CD4-positive, alpha-beta memory T cell (primary cell): ENCODE measurements at places on chromosomes 2 and 18. TPM values are rescaled to one million over a fixed set of nuclear protein-coding genes. Genes with fewer than 3 reads are reported as not detected.

DNA sequence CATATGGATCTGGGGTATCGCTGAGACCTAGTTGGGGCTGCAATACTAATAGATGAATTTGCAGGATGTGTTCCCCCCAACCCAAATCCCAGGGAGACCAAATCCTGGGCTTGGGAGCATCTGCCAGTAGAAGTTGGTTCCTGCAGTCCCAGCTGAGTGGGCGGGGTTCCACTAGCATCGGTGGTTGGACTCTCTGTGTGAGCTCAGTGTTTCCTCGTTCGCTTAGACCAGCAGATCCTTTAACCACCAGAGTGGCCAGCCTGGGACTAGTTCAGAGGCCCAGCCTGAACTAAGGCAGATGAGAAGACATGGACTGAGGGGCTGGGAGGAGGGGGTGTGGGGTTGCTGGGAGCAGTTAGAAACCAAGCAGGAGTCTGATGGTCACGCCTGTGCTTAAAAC, 40.7 kb downstream of the PCARE start:
- H3K36me3 ChIP-seq, result no peaks in the 10 kb centered on the region
- peaks cover 13% of the 10 kb centered on the region for H3K4me1 ChIP-seq
- H3K27ac ChIP-seq, result no peak overlapping the region
- H3K4me3 ChIP-seq, result no peak overlapping the region

- H3K4me3 ChIP-seq, result no peak overlapping the region
- H3K27me3 ChIP-seq, result no peaks in the 10 kb centered on the region
- no peak for DNase-seq
- H3K27ac ChIP-seq, result no peak overlapping the region
- no peaks in the 10 kb centered on the region for H3K4me1 ChIP-seq
These were observed 438.6 kb downstream of the DLGAP1 start for GRCh38 chr18:4016391-4017049.

GRCh38 chr2:38254796-38255195, 122.3 kb downstream of the ATL2 start:
- H3K27me3 ChIP-seq, result no peaks in the 10 kb centered on the region
- no peaks in the 10 kb centered on the region for H3K36me3 ChIP-seq
- H3K4me3 ChIP-seq, result no peak overlapping the region
- H3K27ac ChIP-seq, result no peak overlapping the region
- DNase-seq, result no peak

DNA sequence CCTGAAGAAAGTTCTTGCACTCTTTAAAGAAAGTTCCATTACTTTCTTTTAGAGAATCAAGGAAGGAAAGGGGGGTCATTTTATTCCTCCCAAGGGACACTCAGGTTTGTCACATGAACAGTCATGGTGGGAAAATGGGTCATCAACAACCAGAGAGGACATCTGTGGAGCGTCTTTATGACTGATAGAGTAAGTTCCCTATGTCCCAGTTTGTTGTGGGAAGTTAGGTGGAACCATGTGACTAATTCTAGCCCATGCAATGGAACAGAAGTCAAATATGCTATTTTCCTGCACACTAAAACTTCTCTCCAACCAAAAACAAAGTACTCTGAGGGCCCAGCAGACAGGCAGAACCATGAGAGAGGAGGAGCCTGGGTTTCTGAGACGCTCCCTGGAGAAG, 165.6 kb upstream of the SERTAD2 start:
- H3K27me3 ChIP-seq, result no peaks in the 10 kb centered on the region
- no peak for DNase-seq
- no peaks in the 10 kb centered on the region for H3K36me3 ChIP-seq

DNA sequence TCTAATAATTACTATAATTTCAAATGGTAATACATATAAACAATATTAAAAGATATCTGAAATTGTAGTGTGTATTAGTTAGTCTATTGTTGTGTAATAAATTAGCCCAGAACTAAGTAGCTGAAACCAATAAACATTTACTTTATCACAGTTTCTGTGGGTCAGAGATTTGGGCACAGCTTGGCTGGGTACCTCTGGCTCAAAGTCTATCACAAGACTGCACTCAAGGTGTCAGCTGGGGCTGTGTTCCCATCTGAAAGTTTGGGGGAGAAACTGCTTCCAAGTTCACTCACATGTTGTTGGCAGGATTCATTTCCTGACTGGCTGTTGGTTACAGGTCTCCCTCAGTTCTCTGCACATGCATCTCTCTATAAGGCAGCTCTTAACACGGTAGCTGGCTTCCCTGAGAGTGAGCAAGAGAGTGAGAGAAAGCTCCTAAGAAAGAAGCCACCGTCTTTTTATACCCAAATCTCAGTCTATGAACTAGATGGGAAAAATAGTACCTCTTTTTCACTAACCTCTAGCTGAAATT, 25.6 kb upstream of the WIPF1 start:
- peaks cover 68% of the 10 kb centered on the region for H3K4me1 ChIP-seq
- no peaks in the 10 kb centered on the region for H3K27me3 ChIP-seq
- H3K27ac ChIP-seq, result peak overlapping the region; percentile 28
- no peak overlapping the region for H3K4me3 ChIP-seq

- H3K36me3 ChIP-seq, result no peaks in the 10 kb centered on the region
- H3K4me3 ChIP-seq, result no peak overlapping the region
- H3K27ac ChIP-seq, result no peak overlapping the region
- H3K4me1 ChIP-seq, result no peaks in the 10 kb centered on the region
- H3K27me3 ChIP-seq, result no peaks in the 10 kb centered on the region
These were observed 406.2 kb downstream of the MBD2 start for GRCh38 chr18:53817976-53818950.

GRCh38 chr2:33552758-33553461, 46.2 kb downstream of the FAM98A start:
- H3K27me3 ChIP-seq, result no peaks in the 10 kb centered on the region
- H3K4me1 ChIP-seq, result no peaks in the 10 kb centered on the region
- no peaks in the 10 kb centered on the region for H3K36me3 ChIP-seq
- no peak for DNase-seq

- no peak overlapping the region for H3K4me3 ChIP-seq
- no peak for DNase-seq
- no peaks in the 10 kb centered on the region for H3K4me1 ChIP-seq
- no peak overlapping the region for H3K27ac ChIP-seq
These were observed 11.4 kb downstream of the CCDC88A start for GRCh38 chr2:55408098-55408882.

GRCh38 chr2:69381337-69381737, 5.7 kb downstream of the GFPT1 start:
- no peak overlapping the region for H3K4me3 ChIP-seq
- H3K4me1 ChIP-seq, result peaks cover 28% of the 10 kb centered on the region
- no peaks in the 10 kb centered on the region for H3K27me3 ChIP-seq
- DNase-seq, result no peak
- H3K27ac ChIP-seq, result no peak overlapping the region

GRCh38 chr2:216789081-216789480, 70.8 kb downstream of the TNP1 start:
- H3K27ac ChIP-seq, result no peak overlapping the region
- H3K27me3 ChIP-seq, result no peaks in the 10 kb centered on the region
- no peak for DNase-seq
- H3K4me3 ChIP-seq, result no peak overlapping the region
- no peaks in the 10 kb centered on the region for H3K4me1 ChIP-seq

GRCh38 chr2:238061315-238062202, 758 bp downstream of the SCLY start:
- peak overlapping the region; percentile 76 for H3K27ac ChIP-seq
- no peaks in the 10 kb centered on the region for H3K27me3 ChIP-seq
- H3K36me3 ChIP-seq, result no peaks in the 10 kb centered on the region
- DNase-seq, result no peak
- peak overlapping the region; percentile 76 for H3K4me3 ChIP-seq
- peaks cover 35% of the 10 kb centered on the region for H3K4me1 ChIP-seq

DNA sequence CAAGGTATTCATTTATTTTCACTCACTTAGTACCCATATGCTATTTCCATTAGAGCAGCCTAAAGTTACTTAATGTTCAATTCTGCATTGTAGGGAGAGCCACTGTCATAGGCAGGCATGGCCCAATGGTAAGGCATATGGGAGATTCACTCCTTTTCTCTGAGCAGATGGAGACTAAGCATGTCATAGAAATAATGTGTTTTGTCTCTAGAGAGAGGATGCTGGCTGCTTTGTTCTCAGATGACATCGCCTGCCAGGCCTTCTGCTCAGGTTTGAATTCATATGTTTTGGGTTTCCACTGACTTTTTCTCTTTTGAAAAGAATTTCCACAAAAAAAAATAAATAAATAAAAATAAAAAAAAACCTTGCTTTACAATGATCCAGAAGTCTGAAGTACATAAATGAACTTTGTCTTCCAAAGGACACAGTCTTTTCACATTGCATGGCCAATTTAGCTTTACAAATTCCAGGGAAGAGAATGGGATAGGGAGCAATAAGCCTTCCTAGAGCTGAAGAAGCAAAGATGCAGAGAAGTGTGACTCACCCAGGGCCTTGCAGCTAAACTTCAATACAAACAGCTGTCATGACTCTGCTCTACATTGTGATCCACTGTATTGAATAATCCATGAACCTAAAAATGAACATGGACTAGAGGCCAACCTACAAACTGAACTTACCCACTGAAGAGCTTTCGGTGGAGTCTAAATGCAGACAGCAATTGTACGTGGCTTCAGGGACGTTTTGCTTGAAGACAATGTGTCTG, 422.5 kb downstream of the CMPK2 start:
- H3K27me3 ChIP-seq, result no peaks in the 10 kb centered on the region
- H3K27ac ChIP-seq, result no peak overlapping the region
- no peaks in the 10 kb centered on the region for H3K4me1 ChIP-seq
- no peaks in the 10 kb centered on the region for H3K36me3 ChIP-seq
- no peak for DNase-seq
- no peak overlapping the region for H3K4me3 ChIP-seq

GRCh38 chr2:216890138-216890537, 30.3 kb upstream of the TNP1 start:
- H3K36me3 ChIP-seq, result no peaks in the 10 kb centered on the region
- no peak for DNase-seq
- H3K27ac ChIP-seq, result no peak overlapping the region
- H3K27me3 ChIP-seq, result no peaks in the 10 kb centered on the region
- no peaks in the 10 kb centered on the region for H3K4me1 ChIP-seq
- no peak overlapping the region for H3K4me3 ChIP-seq

DNA sequence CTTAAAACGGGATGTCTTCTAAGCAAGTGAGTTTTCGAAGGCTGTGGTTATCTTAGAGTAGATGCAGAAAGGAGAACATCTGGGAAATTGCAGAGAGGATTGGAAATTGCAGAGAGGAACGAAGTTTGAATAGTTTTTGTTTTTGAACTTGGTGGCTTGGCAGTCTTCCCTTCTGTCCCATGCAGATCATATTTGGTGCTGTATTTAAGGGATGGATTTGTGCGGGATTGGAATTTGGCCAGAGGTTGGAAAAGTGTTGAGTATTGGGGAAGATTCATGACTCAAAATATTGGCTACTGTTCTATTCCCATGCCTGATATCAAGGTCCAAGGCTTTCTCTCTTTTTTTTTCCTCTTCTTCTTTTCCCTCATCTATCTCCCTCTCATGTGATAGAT, 18.2 kb downstream of the PTPRM start:
- no peaks in the 10 kb centered on the region for H3K36me3 ChIP-seq
- no peak overlapping the region for H3K4me3 ChIP-seq
- H3K27me3 ChIP-seq, result no peaks in the 10 kb centered on the region
- DNase-seq, result no peak

CAPN14 gene
- 0.16 TPM for polyA plus RNA-seq

PLGLB2 gene
- polyA plus RNA-seq, result 0.52 TPM

CYTIP gene
- polyA plus RNA-seq, result 176 TPM

RALBP1 gene
- polyA plus RNA-seq, result 48.8 TPM

SP9 gene
- not detected for polyA plus RNA-seq

IL37 gene
- not detected for polyA plus RNA-seq

MAPK4 gene
- not detected for polyA plus RNA-seq
